ENCODE measurements at places on chromosomes 7 and 10.

- DNase-seq = no peak
These were observed 123.6 kb downstream of the TCERG1L start for GRCh38 chr10:131187926-131188325.

- DNase-seq = no peak
These were observed 62.9 kb downstream of the PTTG1IP2 start for GRCh38 chr7:90532231-90532929.

- DNase-seq = no peak
These were observed 12.0 kb upstream of the GSAP start for GRCh38 chr7:77427996-77428603.

DNA sequence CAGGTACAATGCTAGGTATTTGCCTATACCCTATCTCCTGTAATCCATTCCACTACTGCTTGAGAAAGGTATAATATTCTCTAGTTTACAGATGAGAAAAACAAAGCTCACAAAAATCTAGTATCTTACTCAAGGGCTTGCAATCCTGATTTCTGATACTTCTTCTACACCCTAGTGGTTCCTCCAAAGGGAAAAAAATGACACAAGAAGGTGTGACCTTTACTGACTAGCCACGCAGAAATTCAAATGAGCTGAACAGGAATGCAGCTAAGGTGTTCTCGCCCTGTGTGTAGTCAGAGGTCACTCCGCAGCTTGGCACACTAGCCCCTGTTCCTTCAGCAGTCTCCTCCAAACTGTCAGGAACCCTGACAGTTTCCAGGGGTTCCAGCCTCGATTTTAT is 59.5 kb upstream of the TM9SF3 start:
- DNase-seq = no peak

DNA sequence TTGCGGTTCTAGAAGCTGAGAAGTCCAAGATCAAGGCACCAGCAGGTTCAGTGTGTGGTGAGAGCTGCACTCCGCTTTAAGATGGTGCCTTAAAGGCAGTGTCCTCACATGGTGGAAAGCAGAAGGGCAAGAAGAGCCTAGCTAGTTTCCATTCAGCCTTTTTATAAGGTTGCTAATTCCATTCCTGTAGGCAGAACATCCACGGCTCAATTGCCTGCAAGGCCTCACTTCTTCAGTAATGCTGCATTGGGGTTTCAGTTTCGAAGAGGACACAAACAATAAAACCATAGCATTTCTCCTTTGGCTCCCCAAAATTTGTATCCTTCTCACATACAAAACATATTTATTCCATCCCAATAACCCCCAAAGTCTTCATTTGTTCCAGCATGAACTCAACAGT is 109.5 kb upstream of the KCND2 start:
- DNase-seq = no peak

DNA sequence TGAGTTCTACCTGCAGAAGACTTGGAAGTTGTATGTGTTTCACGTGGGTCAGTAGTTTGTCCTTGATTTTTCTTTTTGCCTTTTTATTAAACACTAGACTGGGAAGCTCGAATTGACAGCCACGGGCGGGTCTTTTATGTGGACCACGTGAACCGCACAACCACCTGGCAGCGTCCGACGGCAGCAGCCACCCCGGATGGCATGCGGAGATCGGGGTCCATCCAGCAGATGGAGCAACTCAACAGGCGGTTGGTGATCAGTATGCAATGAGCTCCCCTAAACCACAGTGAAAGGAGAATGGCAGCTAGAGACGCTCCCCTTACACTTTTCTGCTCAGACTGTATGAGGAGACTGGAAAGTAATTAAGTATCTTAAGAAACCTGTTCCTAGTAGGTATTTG is 126.7 kb upstream of the STK17A start:
- DNase-seq = no peak

DNA sequence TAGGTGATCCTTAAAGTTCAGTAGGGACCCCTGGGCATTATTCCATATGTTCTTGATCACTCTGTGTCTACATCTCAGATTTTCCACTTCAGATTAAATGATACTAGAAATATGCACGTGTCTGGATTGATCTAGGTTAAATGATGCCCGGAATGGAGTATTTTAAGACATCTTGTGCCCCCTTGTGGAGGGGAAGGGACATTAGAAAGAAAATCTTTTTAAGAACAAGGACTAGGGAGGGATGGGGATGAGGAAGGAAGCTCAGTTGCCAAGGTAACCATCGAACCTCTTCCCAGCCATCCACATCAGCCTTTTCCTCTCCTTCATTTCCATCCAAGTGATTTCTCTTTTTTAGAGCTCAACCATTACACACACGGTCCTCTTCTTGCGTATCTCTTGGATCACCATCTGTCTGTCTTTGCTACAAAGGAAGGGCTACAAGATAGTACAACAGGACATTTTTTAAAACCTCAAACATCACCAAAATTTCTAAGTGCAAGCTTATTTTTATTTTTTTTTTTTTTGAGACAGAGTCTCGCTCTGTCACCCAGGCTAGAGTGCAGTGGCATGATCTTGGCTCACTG is 40.5 kb downstream of the PRSS2 start:
- DNase-seq = no peak

GRCh38 chr7:153835103-153835502 is 217.1 kb upstream of the DPP6 start:
- DNase-seq = no peak

DNA sequence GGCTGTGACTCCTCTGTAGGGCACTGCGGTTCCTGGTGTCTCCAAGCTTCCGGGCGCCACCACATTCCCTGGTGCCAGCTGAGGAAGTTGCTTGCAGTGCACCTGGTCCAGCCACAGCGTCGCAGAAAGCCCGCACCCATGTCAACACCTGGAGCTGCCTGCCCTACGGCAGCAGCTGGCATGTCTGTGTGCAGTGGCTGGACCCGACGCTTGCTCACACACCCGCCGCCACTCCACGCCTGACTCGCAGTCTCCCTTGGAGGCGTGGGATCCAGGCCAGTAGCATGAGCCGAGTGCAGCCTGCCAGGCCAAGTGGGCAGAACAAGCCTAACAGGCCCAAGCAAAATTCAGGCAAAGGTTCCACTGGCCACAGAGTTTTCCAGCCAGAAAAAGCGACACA is 118.1 kb upstream of the PHF14 start:
- DNase-seq = no peak

DNA sequence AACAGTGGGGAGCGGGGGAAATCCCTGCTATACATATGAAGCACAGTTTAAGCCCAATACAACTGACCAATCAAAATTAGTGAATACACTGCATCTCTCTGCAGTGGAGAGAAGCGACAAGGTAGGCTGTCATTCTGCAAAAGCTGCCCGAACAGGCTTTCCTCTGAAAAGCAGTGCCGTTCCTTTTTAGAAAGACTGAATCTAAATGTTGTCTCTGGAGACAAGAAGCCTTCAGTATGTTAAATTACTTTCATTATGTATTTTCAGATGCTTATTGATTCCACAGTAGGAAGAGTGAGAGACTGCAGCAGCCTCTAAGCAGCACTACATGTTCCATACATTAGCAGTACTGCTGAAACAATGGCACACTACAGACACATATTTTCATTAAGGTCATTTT is at the start of gene GPR22:
Gene GPR22 (plus strand): TSS at position 129 of the 400 bp plus-strand sequence. CDS start 4,004 bp downstream, outside the sequence.
- no peak for DNase-seq

DNA sequence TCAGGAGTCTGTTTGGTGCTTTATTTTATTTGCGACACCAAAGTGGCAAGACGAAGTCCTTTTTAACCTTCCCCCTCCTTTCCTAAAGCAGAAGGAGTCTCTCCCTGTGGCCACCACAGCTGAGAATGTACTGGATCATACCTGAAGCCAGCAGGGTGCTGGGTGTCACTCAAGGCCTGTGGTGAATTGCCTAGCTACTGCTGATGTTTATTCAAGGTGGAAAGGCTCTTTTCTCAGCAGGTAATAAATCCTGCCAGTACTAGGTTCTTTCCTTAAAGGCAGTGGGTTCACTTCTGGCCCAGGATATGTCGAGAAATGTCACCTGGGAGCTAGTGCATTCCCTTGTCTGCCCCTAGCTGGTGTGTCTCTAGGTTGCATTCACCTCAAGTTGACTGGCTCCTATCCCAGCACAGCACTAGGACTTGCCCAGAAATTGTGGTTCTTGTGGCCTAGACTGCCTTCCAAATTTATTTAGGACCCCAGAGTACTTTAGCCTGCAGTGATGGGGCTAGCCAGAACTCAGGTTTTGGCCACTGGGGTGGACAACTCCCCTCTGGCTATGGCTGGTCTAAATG is 60.8 kb upstream of the FAM3C start:
- DNase-seq = no peak

DNA sequence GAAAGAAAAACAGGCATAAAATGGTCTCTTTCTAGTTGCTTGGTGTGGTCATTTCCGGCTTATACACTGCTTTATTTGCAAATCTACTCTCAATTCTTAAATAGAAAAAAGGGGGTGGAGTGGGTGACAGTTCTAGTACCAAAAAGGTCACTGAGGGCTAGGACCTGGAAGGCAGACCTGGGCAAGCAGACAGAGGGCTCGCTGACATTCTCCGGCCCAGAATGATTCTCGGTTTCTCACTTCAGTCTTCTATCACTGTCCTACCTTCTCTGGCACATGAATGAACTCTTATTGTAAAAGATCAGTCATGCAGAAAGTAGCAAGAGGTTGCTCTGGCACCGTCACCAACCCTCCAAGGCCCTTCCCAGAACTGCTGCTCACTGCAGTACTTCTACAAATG is 54.0 kb downstream of the MALSU1 start:
- DNase-seq = no peak

- DNase-seq = no peak
These were observed 14.6 kb downstream of the GSDME start for GRCh38 chr7:24742506-24743162.

- no peak for DNase-seq
These were observed 233.4 kb downstream of the PTN start for GRCh38 chr7:137110091-137110509.

GRCh38 chr10:34186745-34187144 is 628.4 kb downstream of the PARD3 start:
- no peak for DNase-seq
